G401 (cell line): ENCODE measurements at places on chromosomes 7 and 10. TPM values are rescaled to one million over a fixed set of nuclear protein-coding genes. Genes with fewer than 3 reads are reported as not detected.
A peak's percentile ranks its signal among the peaks of the same experiment; 100 is the strongest.

Gene ECHDC3
- 0.78 and 0.86 TPM in 2 replicates for total RNA-seq

GRCh38 chr10:3433988-3434387, 261.4 kb upstream of the PITRM1 start:
- DNase-seq, result no peak

- DNase-seq, result peak; percentile 9
Measured at GRCh38 chr7:19121977-19122588, 4.6 kb upstream of the TWIST1 start.

DNA sequence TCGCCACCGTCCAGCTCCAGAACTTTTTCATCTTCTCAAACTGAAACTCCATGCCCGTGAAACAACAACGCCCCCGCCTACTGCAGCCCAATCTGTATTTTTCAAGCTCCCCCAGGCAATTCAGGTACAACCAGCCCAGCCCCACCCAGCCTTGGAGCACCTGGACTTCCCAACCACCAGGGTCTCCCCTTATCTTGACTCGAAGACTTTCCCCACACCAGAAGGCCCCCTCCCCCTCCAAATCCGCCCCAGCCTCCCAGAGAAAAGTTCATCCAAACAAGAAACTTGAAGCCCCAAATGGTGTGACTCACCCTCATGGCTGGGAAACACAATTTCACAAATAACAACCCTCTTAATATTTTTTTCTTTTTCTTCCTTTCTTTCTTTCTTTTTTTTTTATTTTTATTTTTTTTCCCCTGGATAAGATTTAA, 10.6 kb downstream of the ZCCHC24 start:
- DNase-seq, result no peak

- no peak for DNase-seq
Measured at GRCh38 chr10:21721000-21721665, 187.1 kb downstream of the MLLT10 start.

GRCh38 chr7:30470771-30471170, 7.8 kb downstream of the NOD1 start:
- DNase-seq, result no peak

- no peak for DNase-seq
Measured at GRCh38 chr10:123433539-123433938, 232.6 kb upstream of the GPR26 start.

- no peak for DNase-seq
Measured at GRCh38 chr7:80772347-80772993, 134.0 kb downstream of the CD36 start.

DNA sequence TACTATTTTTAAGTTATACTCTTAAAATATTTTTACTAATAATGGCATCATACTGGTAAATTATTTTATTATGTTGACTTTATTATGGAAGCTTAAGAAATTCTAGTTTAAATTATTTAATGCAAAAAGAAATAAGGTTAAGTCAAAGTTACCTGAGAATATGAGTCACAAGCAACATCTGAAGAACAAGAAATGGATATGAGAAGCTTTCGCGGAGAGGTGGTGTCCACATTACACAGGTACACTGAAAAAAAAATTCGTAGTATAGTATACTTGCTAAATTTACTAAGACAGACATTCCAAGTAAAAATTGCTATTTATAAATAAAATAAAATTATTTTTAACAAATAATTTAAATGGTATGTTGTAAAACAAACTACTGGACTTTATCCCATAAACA, 143.8 kb downstream of the AVL9 start:
- no peak for DNase-seq

DNA sequence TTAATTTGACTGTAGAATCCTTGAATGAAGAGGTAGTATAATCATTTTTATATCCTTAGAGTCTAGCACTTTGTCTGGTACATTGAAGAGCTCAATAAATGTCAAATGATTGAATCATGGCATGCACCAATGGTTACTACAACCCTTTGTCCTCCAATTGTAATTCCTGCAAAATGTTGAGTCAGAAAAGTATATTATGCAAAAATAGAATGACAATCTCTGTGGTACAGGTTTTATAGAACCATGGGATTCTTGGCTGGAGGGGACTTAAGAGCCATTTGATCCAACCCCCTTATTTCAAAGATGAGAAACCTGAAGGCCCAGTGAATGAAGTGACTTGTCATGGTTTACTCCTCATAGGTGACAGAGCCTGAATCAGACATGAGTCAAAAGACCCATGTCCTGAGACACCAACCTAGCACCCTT, 30.9 kb upstream of the SMKR1 start:
- no peak for DNase-seq
